ENCODE measurements at places on chromosomes 4 and X. TPM values are rescaled to one million over a fixed set of nuclear protein-coding genes. Genes with fewer than 3 reads are reported as not detected.

Gene PRR32
- 4.8 TPM for total RNA-seq

Gene UGT2A2
- not detected for total RNA-seq

Gene MAGEA4
- not detected for total RNA-seq

Gene LEF1
- not detected for total RNA-seq

Gene GPM6B
- total RNA-seq = 9.0 TPM

Gene BMPR1B
- total RNA-seq = 1.4 TPM

Gene CACNA1F
- 0.08 TPM for total RNA-seq

Gene AWAT2
- not detected for total RNA-seq

Gene NOX1
- total RNA-seq = not detected

Gene TMPRSS11F
- total RNA-seq = not detected

Gene ARSJ
- total RNA-seq = 5.6 TPM

Gene SOX3
- total RNA-seq = not detected

Gene RNF212
- 1.9 TPM for total RNA-seq

Gene SNX12
- total RNA-seq = 30.8 TPM

Gene TLL1
- total RNA-seq = 1.7 TPM

Gene GPRASP1
- 11.4 TPM for total RNA-seq

Gene NR0B1
- not detected for total RNA-seq

All from right atrium auricular region (tissue), 2 donors.